ENCODE measurements at places on chromosomes 5 and 9. TPM values are rescaled to one million over a fixed set of nuclear protein-coding genes. Genes with fewer than 3 reads are reported as not detected.

DNA sequence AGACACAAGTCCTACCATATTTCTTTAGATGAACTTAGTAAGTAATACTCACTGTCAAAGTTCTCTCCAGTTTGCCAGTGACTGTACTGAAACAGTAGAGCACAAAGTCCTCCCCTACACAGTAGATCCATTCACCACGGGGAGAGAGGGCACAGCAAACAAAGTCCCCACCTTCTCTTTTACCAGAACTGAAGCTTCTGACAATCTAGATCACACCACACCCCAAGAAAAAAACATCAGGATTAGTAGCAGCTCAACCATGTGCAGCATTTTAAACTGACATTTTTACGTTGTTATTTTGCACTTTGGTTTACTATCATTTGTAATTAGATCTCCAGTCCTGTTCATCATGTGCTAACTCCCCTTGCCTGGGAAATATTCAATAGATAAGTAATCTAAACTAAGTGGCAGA is 23.0 kb downstream of the DNAJA1 start:
- no peaks in the 10 kb centered on the region for H3K27me3 ChIP-seq
- peaks cover 65% of the 10 kb centered on the region for H3K36me3 ChIP-seq
- DNase-seq: no peak
- no peak overlapping the region for H3K4me3 ChIP-seq
- H3K4me1 ChIP-seq: peaks cover 29% of the 10 kb centered on the region

- no peak overlapping the region for H3K27ac ChIP-seq
- H3K4me3 ChIP-seq: no peak overlapping the region
- no peaks in the 10 kb centered on the region for H3K36me3 ChIP-seq
- DNase-seq: no peak
- no peaks in the 10 kb centered on the region for H3K4me1 ChIP-seq
Observed at GRCh38 chr9:134358662-134359319, 32.5 kb downstream of the RXRA start.

DNA sequence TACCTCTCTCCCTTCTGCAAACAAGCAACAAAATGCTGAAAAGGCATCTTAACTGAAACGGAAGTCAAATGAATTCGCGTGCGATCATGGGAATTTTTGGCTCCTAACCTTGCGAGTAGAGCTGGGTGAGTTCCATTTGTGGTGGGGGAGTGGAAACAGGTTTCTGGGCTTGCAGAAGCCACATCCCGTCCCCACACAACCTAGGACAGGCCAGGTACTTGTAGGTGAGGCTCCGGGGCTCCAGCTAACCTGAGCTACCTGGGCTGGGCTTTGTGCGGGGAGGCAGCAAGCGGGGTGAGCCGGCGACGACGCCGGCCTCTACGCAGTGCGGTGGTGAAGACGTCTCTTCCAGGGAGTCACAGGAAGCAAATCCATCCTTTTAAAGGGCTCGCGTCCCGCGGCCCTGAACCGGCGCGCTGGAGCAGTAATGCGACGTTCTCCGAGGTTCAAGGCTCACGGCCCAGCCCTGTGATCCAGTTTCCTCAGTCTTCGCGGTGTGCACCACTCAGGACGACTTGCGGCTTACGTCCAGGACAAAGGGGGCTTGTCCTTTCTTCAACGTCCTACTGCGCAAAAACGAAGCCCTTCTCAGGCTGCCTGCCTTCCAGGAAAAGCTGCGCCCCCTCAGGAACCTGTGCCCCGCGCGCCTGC is 567 bp upstream of the SPIN1 start:
- H3K27me3 ChIP-seq: no peaks in the 10 kb centered on the region
- H3K36me3 ChIP-seq: no peaks in the 10 kb centered on the region
- peak overlapping the region; percentile 97 for H3K27ac ChIP-seq
- peak; percentile 35 for DNase-seq
- peaks cover 50% of the 10 kb centered on the region for H3K4me1 ChIP-seq

Gene PKN3
- total RNA-seq: 1.8 TPM

Gene IFNA2
- not detected for total RNA-seq

Gene HSPB3
- total RNA-seq: not detected

Gene FAM221B
- total RNA-seq: not detected
